ENCODE measurements at places on chromosomes 5 and 9. TPM values are rescaled to one million over a fixed set of nuclear protein-coding genes. Genes with fewer than 3 reads are reported as not detected.

DNA sequence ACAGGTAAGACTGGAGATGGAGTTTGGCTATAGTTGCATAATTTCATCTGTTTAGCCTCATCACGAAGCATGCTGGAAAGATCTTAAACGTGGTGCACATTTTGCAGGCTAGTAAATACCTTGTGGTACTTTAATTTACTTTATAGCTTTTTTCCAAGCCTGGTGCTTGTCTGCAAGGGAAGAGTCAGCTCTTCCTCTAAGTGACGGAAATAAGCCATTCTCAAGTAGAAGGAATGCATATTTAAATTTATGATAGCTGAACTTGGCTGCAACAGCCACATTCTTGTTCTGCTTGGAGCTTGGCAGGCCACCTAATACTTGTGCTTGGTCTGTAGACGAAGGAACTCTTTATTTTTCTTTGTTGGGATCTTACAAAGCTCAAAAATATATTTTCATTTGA is 188.0 kb upstream of the PIK3R1 start:
- no peak overlapping the region for H3K4me3 ChIP-seq
- no peaks in the 10 kb centered on the region for H3K36me3 ChIP-seq
- H3K4me1 ChIP-seq: no peaks in the 10 kb centered on the region
- H3K27ac ChIP-seq: no peak overlapping the region
- no peaks in the 10 kb centered on the region for H3K27me3 ChIP-seq
- DNase-seq: no peak

- DNase-seq: no peak
- no peaks in the 10 kb centered on the region for H3K27me3 ChIP-seq
- no peaks in the 10 kb centered on the region for H3K36me3 ChIP-seq
- peaks cover 4% of the 10 kb centered on the region for H3K4me1 ChIP-seq
Observed at GRCh38 chr9:20319641-20320337, 302.5 kb downstream of the MLLT3 start.

DNA sequence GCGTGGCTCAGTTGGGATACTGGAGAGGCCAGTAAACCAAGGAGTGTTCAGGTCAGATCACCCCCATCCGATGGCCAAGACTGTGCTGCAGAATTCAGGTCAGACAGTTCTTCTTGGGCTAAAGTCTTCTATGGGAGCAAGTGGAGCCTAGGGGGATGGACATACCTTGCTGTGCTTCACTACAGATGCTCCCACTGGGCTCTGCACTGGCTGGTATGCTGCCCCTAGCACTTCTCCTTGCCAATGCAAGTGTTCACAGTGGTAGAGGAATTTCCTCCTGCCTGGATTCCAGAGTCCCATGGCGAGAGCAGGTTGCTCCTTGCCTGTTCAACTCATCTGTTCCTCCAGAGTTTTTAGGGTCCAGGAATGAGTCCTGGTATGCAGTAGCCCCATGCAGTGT is 134.2 kb upstream of the EDIL3 start:
- no peaks in the 10 kb centered on the region for H3K4me1 ChIP-seq
- H3K27me3 ChIP-seq: no peaks in the 10 kb centered on the region
- no peak overlapping the region for H3K4me3 ChIP-seq
- no peak overlapping the region for H3K27ac ChIP-seq
- no peak for DNase-seq

Gene TAF1L
- total RNA-seq: not detected

Gene DMRTA1
- total RNA-seq: 1.9 TPM

DNA sequence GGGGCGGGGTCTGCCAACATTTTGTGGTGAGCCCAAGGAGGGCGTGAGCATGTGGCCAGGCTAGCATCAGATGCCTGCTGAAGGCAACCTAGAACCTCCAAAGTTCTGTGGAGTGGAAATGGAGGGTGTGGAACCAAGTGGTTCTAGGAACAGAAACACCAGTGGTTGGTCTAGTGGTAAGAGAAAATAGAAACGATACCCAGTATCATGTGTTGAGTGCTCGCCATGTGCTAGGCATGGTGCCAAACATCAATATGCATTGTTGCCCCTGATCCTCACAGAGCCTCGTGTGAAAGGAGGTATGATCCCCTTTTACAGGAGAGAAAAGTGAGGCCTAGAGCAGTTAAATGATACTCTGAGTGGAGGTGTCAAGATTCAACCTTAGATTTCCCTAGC is 31.5 kb upstream of the MVB12B start:
- no peak overlapping the region for H3K4me3 ChIP-seq
- H3K36me3 ChIP-seq: no peaks in the 10 kb centered on the region
- no peaks in the 10 kb centered on the region for H3K27me3 ChIP-seq
- DNase-seq: no peak
- H3K27ac ChIP-seq: no peak overlapping the region
- no peaks in the 10 kb centered on the region for H3K4me1 ChIP-seq

DNA sequence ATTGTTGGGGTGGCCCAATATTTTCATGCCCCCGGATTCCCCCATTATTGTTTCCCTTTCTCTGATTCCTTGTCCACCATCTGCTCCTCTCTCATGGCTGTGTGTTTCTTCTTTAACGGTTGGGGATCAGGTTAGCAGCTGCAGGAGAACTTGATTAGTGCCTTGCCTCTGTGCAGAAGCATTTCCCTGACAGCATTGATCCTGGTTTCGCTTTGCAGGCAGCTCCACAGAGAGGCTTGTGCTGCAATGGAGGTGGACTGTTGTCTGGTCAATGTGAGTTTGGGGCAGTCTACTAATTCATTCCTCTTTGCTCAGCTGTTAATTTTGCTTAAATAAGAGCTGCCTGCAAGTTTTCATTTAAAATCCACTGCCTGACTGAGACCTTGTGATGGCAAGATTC is 32.5 kb upstream of the SSBP2 start:
- H3K27me3 ChIP-seq: no peaks in the 10 kb centered on the region
- peaks cover 26% of the 10 kb centered on the region for H3K4me1 ChIP-seq
- no peak overlapping the region for H3K4me3 ChIP-seq
- H3K36me3 ChIP-seq: no peaks in the 10 kb centered on the region
- no peak overlapping the region for H3K27ac ChIP-seq

DNA sequence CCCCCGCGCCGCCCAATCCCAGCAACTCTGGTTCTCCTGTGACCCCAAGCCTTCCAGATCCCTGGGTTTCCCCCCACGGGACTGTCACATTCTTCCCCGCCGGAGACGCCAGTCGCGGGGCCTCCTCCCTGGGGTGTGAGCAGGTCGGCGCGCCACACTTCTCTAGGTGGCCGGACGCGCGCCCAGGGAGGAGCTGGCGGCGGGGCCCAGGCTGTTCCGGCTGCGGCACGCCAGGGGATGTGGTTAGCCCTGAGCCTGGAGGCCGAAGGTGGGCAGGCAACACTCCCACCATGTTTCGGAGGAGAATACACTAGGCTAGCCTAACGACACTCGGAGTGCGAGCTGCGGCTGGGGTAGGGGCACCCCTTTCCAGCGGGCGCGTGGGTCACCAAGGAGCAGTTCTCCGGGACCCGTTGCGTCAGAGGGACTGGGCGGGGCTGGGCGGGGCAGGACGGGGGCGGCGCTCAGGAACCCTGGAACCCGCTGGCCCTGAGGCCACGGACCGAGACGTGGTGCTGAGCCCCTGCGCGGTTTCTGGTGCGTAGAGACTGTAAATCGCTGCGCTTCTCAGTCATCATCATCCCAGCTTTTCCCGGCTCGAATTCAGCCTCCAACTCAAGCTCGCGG is at the start of gene SLC27A6:
TSS of gene SLC27A6 (plus strand) at position 478 of the 627 bp plus-strand sequence. CDS start 650 bp downstream, outside the sequence.
- H3K27ac ChIP-seq: no peak within 1 kb of the TSS
- peak; percentile 79 for DNase-seq
- H3K4me3 ChIP-seq: peak within 1 kb of the TSS; percentile 40

- no peaks in the 10 kb centered on the region for H3K36me3 ChIP-seq
- no peaks in the 10 kb centered on the region for H3K27me3 ChIP-seq
- no peak for DNase-seq
- H3K4me3 ChIP-seq: peak overlapping the region; percentile 31
- no peak overlapping the region for H3K27ac ChIP-seq
Observed at GRCh38 chr5:171336521-171337209, 27.6 kb downstream of the TLX3 start.

DNA sequence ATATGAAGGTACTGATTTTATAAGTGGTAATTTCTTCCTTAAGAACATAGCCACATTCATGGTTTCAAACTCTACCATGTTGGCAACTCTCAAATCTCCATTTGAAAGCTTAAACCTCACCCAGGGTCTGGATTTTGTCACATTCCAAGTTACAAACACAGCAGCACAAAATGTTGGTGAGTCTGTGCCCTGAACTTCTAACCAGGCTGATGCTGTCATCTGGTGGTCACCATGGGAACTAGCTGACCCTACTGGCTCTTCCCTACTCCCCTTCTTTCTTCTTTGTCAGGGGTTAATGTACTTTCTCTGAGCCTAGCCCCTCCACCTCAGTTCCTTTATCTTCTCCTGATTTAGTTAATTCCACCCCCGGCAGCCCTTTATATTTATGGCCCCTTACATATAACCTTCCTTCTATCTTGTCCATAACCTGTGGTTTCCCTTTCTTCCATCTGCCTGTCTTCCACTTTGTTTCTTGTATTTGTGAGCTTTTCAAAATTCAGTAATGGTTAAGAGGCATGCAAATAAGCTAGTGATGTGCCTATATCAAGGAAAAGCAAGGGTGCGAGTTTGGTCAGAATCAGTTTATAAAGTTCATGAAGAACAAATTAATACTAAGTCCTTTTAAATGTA is 35.9 kb downstream of the TGFBR1 start:
- no peak overlapping the region for H3K4me3 ChIP-seq
- H3K27me3 ChIP-seq: no peaks in the 10 kb centered on the region

- no peaks in the 10 kb centered on the region for H3K27me3 ChIP-seq
- no peak overlapping the region for H3K27ac ChIP-seq
- H3K36me3 ChIP-seq: no peaks in the 10 kb centered on the region
- H3K4me3 ChIP-seq: no peak overlapping the region
- no peak for DNase-seq
Observed at GRCh38 chr9:32906213-32906612, 95.2 kb downstream of the APTX start.

Gene N4BP3
- 10.5 TPM for total RNA-seq

DNA sequence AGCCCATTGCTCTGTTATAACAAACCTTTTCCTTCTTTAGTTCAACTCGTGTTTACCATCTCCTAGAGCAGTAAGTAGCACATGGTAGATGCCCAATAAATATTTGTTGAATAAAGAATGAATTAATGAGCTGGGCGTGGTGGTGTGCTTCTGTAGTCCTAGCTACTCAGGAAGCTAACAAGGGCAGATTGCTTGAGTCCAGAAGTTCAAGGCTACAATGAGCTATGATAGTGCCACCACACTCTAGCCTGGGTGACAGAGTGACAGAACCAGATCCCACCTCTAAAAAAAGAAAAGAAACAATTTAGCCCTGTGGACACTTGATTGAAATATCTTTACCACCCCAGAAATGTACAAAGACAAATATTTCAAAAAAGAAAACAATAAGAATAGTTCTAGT is 14.6 kb upstream of the PAM start:
- H3K27ac ChIP-seq: no peak overlapping the region
- no peaks in the 10 kb centered on the region for H3K36me3 ChIP-seq
- H3K4me3 ChIP-seq: no peak overlapping the region
- no peaks in the 10 kb centered on the region for H3K4me1 ChIP-seq

DNA sequence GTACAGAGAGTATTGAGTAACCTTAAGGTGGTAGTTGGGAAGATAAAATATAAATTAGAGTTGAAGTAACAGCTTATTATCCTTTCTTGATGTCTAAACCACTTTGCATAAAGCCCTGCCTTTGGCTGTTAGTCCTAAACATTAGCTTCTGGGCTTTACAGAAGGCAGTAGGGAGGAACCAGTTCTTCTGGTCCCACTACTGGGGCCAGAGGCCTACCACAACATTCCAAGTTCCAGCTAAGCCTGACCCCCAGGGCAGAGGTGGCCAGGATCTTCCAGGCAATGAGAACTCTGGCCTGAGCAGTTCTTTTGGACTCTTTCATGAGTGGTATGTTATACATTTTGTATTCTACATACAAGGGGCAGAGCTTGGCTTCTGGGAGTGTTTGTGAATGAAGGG is 26.1 kb downstream of the DNAI1 start:
- DNase-seq: no peak
- H3K4me1 ChIP-seq: no peaks in the 10 kb centered on the region
- no peaks in the 10 kb centered on the region for H3K36me3 ChIP-seq
- no peak overlapping the region for H3K27ac ChIP-seq
- no peaks in the 10 kb centered on the region for H3K27me3 ChIP-seq

DNA sequence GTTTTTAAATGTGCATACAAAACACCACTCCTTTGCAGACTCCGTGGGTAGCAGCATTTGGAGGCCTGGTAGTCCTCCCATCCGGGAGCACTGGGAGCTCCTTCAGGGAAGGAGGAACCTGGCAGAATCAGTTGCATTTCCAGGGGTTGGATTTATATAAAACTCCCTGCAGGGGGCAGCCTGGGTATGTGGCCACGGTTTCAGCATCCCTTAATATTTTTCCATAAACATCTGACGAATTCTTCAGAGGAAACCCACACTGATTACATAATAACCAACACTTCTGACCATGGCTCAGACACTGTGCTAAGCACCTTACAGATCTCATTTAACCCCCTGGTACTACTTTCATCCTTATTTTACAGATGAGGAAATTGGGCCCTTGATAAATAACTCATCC is 6.1 kb upstream of the AFAP1L1 start:
- no peak for DNase-seq
- H3K36me3 ChIP-seq: no peaks in the 10 kb centered on the region
- no peaks in the 10 kb centered on the region for H3K4me1 ChIP-seq
- H3K4me3 ChIP-seq: no peak overlapping the region
- H3K27ac ChIP-seq: no peak overlapping the region

GRCh38 chr9:34612788-34613390 is 992 bp upstream of the RPP25L start:
- H3K27me3 ChIP-seq: no peaks in the 10 kb centered on the region
- peaks cover 16% of the 10 kb centered on the region for H3K4me1 ChIP-seq
- peak; percentile 83 for DNase-seq
- H3K27ac ChIP-seq: peak overlapping the region; percentile 90
- peaks cover 43% of the 10 kb centered on the region for H3K36me3 ChIP-seq

DNA sequence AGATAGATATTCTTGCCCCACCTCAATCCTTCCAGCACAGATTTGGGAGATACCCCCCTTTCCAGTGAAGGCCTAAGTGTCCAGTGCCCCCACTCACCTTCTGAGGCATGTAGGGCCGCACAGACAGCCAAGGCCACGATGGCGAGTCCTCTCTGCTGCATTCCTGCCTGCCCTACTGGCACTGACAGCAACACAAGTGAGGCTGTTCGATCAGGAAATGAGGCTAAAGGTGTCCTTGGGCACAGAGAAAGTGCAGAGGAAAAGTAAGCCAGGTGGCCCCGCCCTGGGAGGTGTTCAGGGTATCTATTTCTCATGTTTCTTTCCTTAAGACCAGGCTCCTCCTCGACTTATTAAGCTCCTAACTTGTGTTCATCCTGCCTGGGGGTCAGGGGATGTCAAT is at the start of gene CCL28:
TSS of gene CCL28 (minus strand) at position 236 of the 400 bp plus-strand sequence. CDS start at position 161, 75 bp downstream.
- DNase-seq: peak; percentile 14
- no peaks in the 10 kb centered on the region for H3K36me3 ChIP-seq
- no peaks in the 10 kb centered on the region for H3K27me3 ChIP-seq

DNA sequence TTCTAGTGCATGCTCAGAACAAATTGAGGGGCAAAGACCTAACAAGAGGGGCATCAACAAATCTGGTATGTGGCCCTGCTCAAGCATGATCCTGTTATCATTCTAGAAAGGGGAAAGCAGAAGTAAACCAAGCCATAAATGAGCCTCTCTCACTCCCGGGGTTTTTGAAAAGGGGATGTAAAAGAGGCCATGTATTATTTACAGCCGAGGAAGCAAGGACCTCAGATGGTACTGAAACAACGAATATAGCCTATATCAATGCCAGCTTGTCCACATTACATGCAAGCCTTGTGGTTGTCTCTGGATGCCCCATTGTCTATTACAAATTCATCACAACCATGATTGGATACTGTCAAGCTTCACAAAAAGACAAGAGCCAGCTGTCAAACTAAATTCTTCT is 211.3 kb downstream of the DCP2 start:
- H3K36me3 ChIP-seq: no peaks in the 10 kb centered on the region
- H3K27me3 ChIP-seq: no peaks in the 10 kb centered on the region
- H3K4me3 ChIP-seq: no peak overlapping the region

Gene NR5A1
- total RNA-seq: not detected

Data from upper lobe of left lung (tissue), 6 donors.